Stimulated activated CD4-positive, alpha-beta T cell treated with anti-CD3 and anti-CD28 coated beads, TNF-alpha, amount 100 ng/mL, for 24 hours (primary cell): ENCODE measurements at places on chromosomes 11 and 22.

DNA sequence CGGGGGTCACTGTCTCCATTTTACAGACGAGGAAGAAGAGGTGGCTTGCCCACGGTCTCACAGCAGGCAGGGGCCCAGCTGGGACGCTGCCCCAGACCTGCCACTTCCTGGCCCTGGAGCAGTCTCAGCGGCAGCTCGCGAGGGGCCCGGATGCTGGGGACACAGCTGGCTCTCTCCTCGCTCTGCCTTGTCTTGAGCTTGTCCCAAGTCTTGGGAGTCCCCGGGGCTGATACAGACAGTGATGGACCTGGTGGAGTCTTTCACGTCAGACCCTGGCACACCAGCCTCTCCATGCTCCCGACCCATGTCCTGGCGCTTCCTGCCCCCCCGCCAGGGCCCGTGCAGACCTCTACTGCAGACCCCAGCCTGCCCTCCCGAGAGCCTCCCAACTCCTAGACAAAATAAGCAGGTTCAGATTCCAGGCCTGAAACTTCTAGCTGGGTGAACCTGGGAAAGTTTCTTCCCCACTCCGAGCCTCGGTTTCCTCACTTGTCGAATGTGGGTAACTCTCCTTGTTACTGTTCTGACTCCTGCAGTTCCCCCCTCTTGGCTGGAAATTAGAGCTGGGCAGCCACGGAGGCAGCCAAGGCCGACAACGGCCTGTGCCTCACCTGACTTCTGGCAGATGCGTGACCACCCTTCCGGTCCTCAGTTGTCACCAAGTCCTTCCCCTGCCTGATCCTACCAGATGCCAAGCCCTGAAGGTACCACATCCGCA lies 145.4 kb downstream of the CACNA1I start:
- no peak for DNase-seq

- no peak for DNase-seq
These were observed 39.1 kb upstream of the SPTBN2 start for GRCh38 chr11:66768088-66768521.

GRCh38 chr11:35088676-35089075 lies 50.3 kb upstream of the CD44 start:
- no peak for DNase-seq

DNA sequence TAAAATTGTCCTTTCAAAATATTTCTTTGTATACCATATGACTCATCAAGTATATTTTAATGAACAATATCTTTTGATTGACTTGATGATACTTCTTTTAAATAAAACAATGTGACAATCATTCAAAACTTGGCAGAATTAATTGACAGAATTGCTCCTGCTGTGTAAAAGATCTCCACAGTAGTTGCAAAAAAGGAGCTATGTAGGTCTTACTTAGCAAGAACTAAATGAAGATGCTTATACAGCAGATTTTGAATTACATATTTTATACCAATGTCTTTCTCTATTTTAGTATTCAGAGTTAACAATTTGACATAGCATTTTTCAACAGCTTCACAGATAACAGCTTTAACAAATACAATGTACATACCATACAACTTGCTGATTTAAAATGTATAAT lies 144.9 kb downstream of the DYNC2H1 start:
- DNase-seq = no peak

- DNase-seq = no peak
These were observed 968 bp upstream of the TMEM109 start for GRCh38 chr11:60912851-60913528.

GRCh38 chr22:43440556-43440955 lies 28.7 kb downstream of the MPPED1 start:
- DNase-seq = no peak

DNA sequence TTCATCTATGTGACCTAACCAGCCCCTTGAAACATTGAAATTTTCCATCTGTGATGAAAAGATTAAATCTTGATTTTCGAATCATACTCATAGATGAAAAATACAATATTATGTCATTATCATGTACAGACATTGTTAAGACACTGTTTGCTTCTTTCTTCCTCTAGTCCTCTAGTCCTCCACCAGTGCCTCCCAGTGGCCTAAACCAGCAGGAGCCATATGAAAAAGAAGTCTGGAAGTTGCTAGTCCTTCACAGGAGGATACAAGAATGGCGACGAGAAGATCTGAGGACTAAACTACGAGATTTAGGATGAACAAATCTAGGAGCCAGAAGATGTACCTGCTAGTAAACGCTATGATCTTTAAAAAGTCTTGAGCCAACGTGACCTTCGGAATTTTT lies 134.1 kb downstream of the SLC17A6 start:
- no peak for DNase-seq

DNA sequence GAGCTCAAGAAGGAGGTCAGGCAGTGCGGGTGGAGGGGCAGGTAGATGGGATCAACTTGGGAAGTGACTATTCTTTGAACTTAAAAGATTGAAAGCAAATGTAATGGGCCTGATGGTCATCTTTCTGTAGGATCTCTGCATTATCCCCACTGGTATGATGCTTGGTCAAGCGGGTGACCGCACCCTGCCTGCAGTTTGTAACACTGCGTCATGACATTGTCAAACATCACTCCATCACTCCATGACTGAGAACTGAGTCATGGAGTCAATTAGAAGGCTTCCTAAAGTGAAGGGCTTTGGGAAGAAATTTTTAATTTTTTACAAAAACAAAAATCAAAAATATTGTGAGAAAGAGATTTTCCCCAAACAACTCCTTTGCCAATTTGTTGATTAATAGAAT lies 62.4 kb upstream of the BMAL1 start:
- no peak for DNase-seq

GRCh38 chr11:67276781-67277230 lies 10.5 kb downstream of the GRK2 start:
- no peak for DNase-seq

DNA sequence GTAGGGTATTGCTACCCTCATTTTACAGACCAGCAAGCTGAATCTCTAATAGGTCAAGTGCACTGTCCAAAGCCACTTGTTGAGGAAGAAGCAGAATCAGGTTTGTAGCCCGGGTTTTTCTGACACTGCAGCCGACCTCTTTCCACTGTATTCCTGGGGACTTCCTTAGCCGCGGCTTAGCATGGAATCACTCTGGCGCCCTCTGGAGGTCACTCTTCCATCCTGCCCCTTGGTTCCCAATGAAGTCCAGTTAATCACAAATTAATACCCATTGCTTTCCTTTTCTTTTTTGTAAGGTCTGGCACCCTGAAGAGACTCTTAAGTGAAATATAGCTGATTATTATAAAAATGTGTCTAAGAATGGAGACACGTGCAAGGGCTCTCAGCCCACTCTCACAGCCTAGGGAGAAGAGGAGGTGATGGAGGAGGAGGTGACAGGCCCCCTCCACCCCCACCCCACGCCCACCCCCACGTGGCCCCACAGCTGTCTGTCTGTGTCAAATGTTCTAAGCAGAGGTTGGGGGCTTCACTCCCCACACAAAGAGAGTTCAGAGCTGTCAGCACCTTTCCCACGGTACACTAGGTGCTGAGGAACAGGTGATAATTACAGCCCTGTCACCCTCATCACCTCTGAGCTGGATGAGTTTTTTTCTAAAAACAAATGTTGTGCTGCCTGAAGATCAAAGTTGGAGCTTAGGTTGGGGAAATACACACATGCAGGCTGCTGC lies 57.7 kb upstream of the DRD2 start:
- DNase-seq = peak; percentile 50

DNA sequence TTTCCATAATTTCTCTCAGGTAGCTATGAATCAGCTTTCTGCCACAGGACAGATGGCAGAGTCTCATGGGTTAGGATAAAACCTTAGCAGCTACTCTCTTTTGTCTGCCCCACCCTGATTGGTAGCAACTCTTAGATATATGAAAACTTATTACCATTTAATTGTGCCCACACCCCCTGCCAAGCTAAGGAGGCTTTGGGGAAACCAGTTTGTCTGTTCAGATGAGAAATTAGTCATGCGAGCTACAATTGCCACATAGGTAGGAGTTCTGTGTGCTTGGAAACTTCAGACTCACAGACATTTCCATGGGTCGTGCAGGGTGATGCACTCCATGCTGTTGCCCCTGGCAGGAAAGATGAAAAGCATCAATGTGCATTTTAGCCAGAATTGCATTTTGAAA lies 39.9 kb downstream of the CD44 start:
- DNase-seq = no peak

DNA sequence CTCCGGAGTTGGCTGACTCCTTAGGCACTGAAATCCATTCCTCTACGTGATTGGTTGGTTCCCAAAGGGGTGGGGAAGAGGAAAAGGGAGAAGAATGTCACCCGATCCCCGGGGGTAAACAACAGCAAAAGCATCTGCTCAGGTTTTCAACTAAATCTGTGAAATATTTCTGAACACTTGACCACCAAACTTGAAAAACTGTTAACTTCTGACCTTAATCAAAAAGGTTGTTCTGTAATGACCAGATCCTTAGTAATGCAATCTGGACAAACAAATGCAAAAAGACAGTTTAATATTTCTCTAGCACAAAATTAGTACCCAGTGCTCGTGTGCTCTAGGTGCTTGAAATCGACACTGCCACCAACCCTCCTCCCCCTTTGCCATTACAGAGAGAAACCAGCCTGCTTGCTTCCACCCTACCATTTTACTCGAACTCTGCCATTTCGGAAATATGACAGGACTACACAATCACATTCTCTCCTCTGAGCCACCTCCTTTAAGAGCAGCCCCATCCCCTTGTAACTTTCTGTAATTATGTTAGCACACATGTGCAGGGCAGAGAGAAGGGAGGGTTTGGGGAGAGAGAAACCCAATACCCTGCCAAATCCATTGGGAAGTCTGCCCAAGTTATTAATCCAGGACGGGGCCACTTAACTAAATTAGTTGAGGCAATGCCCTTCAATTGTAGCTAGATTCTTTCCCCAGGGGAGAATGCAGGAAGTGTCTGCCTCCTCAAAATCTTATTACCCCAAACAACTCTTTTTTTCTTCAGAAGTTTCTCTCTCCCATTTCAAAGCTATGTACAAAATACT lies 113.8 kb downstream of the RBFOX2 start:
- no peak for DNase-seq

DNA sequence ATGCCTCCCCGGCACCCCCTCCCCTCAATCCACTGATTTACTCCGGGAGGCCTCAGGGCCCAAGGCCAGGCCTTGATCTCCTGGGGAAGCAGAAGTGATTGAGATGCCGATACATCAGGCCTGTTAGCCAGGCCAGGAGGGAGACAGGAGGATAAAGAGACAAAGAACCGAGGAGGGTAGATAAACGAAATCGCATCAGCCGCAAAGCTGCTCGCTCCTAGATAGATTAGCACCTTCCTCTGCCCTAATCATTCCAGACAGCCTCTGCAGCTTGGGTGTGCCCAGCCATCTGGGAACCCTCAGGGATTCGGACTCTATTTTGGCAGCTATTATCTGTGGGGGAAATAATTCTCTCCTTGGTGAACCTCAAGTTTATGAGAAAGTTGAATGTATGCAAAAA lies 121.2 kb downstream of the ABTB2 start:
- no peak for DNase-seq

DNA sequence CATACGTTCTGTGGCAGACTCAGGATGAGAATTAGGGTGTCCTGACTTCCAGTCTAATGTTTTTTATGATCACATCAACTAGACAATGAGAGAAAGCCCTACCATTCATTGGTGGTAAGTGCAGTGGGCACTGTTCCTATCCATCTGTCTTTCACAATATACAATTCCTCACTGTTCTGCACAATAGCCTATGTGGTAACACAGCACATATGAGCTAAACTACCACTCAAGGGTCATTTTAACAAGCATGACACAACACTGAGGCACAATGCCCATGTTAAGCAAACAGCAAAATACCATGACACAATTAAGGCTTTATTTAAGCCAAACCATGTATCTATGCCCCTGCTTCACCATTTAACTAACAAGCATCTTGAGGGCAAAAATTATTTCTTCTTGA lies 52.3 kb downstream of the SIK3 start:
- no peak for DNase-seq

GRCh38 chr11:102347462-102348370 lies 702 bp downstream of the BIRC2 start:
- no peak for DNase-seq

DNA sequence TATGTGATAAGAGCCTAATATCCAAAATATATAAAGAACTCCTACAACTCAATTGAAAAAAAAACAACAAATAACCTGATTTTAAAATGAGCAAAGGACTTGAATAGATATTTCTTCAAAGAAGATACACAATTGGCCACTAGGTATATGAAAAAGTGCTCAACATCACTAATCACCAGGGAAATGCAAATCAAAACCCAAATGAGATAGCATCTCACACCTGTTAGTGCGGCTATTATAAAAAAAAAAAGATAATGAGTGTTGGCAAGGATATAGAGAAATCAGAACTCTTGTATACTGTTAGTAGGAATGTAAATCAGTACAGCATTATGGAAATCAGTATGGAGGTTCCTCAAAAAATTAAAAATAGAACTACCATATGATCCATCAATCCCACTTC lies 5.9 kb upstream of the SIK2 start:
- DNase-seq = no peak

GRCh38 chr22:36289406-36289870 lies 36.5 kb downstream of the APOL1 start:
- no peak for DNase-seq

DNA sequence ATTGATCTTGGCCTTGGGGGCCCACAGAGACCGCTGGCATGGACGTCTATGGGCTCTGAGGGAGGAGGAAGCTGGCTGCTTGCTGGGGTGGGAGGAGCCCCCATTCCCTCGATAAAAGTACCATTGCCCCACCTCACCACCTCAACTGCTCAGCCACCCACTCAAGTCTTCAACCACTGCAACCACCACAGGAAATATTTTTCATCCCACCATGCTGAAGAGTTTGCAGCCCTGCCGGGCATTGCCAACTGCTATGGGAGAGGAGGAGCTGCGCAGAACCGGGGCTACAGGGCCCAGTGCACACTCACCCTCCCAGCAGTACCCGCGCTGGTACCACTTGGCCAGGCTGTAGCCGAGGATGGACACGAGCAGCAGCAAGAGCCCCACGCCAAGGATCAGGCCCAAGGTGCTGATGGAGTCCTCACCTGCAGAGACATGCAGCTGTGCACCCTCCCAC lies 29.2 kb downstream of the IL10RA start:
- DNase-seq = no peak

DNA sequence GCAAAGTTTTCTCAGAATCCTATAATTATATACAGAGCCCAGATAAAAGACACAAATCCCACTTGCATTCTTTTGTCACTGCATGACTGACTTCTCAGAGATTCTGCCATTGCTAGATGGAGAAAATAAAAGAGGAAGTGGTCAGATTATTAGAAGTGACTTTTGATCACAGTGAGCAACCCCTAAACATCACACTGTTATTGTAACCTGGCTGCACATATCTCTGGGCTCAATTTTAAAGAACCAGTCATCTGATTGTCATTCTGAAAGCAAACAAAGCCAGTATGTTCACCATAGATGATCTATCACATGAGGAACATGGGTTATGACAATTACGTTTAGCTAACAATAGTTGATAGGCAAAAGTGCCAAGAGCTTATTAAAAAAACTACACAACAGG lies 47.8 kb downstream of the COPB1 start:
- DNase-seq = no peak

- no peak for DNase-seq
These were observed 16.7 kb downstream of the TMEM218 start for GRCh38 chr11:125094731-125095130.

- no peak for DNase-seq
These were observed 1073.3 kb upstream of the RAG2 start for GRCh38 chr11:37671321-37671720.
